ENCODE measurements at places on chromosomes 3 and 15.

DNA sequence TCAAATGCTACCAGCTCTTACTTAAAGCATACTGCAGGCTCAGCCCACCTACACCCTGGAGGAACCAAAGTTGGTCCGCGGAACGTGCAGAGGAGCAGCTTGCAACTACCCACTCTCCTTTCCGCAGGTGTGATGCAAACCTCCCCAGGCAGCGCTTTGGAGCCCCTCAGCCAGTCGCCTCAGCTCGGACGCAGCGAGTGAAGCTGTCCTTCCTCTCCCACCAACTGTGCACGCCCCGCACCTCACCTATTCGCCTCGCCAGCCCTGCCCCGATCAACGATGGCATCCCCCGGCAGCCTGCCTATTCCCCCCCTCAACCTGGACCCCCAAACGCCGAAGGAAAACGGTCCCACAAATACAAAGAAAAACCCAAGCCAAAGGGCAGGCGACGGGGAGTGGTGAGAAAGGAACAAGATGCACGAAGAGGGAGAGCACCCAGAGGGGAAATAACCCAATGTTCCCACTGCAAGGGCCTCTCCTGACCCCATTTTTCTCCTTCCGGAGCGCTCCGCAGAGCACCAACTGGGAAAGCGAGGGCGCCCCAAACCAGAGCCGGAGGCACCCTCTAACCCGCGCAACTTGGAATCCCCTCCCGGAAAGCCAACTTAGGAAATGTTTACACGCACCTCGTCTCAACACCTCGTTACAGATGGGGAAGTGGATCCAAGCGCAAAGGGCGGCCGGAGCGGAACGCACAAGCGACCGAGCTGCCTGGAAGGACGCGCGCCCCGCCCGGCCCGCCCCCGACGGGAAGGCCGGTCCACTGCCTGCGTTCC, 665 bp downstream of the GLB1 start:
- peak; percentile 74 for DNase-seq

- peak; percentile 45 for DNase-seq
Measured at GRCh38 chr3:50297896-50298725, 1.1 kb downstream of the HYAL3 start.

DNA sequence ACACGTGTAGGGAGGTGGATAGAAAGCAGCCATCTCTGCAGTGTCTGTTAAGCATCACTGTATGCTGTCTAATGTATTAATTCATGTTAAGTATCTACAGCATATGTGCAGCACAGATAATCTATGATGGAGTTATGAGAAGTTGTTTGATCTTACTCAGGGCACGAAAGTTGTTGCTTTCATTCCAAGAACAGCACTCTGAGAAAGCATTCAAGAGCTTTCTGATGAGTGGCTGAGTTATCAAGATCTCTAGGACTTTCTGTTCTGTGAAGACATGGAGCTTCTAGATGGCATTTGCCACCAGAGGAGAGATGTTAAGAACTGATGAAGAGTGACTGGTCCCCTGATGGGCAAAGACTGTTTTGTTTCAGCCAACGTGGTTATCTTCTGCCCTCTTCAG, 22.6 kb upstream of the TPRG1 start:
- no peak for DNase-seq

GRCh38 chr3:152259468-152259867, 9.3 kb upstream of the MBNL1 start:
- DNase-seq, result no peak

DNA sequence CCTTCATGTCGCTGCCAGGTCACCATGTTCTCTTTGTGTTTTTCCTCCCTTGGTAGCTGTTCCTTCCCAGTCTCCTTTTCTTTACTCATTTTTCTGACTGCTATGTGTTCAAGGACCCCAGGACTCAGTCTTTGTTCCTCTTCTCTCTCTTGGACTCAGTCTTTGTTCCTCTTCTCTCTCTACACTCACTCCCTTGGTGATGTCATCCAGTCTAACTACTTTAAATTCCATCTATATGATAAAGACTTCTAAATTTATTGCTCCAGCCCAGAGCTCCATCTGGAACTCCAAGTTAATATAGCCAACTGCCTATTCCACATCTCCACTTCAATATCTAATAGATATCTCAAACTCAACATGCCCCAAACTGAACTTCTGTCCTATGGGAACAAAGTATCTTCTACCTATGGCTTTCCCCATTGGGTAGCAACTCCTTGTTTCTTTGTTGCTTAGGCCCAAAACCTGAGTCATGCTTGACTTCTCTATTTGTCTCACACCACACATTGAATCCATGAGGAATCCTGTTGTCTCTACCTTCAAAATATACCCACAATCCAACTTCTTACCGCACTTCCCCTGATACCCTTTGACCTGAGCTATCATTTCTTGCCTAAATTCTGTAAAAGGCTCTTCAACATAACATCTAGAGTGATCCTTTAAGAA, 4.9 kb upstream of the DYNC1LI1 start:
- peak; percentile 67 for DNase-seq

DNA sequence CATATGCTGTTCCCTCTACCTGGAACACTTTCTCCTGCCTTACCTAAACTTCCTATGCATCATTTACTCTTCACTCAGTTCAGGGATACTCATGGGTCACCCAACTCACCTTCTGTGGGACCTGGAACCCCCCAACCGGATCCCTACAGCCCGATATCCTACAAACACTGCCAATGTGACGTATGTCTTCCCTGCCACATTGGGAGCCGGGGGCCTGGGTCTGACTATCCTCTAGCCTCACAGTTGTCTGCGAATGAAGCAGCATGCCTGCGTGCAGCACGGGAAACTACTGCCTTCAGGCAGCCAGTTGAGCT, 405 bp downstream of the NPRL2 start:
- DNase-seq, result no peak

DNA sequence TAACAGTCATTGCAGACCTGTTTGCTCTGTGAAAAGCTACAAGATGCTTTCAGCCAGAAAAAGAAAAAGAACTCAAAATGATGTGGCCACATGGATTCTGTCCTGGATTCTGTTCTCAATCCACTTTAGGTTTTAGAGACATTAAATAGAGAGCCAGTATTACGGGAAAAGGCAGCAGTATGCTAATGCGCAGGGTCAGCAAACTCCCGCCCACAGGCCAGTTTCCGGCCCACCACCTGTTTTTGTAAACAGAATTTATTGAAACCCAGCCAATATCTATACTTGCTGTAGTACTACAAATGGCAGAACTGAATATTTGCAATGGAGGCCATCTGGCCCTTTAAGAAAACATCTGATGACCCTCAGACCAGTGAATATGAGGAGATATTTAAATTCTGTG, 416.1 kb downstream of the ERC2 start:
- no peak for DNase-seq

GRCh38 chr15:56640549-56640948, 92.8 kb downstream of the ZNF280D start:
- DNase-seq, result no peak

- DNase-seq, result no peak
Measured at GRCh38 chr3:17730318-17730967, 12.0 kb downstream of the TBC1D5 start.

DNA sequence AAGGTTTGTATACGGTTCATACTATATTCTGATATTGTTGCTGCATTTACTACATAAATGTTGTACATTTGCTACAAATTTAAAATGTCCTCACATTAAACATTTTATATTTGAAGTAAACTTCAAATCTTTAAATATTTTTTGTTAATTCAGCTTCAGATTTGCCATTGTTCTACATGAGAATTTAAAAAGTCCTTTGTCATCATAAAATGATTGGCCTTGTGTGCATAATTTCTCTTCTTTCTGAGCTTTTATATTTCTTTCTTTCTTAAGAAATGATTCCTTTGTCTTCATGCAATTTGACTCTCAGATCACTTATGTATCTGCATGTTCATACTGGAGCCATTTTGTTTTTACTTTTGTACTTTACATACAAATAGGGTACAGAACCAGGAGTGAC, 28.0 kb downstream of the DNAJC19 start:
- DNase-seq, result no peak

DNA sequence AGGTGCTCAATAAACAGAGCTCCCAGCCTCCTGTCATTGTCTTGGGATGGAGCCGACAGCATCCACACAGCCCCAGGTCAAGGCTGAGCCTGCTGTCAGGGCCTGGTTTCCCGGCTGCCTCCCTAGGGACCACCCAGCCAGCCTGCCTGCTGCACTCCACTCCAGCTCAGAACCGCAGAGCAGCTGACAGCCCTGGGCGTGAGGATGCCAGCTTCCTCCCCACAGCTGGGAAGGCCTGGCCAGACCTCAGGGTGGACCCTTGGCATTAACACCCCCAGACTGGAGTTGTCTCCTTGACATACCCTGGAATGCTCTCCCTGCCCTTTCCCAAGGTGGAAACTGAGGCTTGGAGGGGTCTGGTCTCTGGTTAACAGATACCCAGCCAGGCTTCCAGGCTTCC, 112.0 kb downstream of the WNT7A start:
- no peak for DNase-seq

- DNase-seq, result peak; percentile 59
Measured at GRCh38 chr15:98753726-98754656, 105.7 kb downstream of the IGF1R start.

- DNase-seq, result no peak
Measured at GRCh38 chr15:51580385-51580784, 42.2 kb downstream of the DMXL2 start.

DNA sequence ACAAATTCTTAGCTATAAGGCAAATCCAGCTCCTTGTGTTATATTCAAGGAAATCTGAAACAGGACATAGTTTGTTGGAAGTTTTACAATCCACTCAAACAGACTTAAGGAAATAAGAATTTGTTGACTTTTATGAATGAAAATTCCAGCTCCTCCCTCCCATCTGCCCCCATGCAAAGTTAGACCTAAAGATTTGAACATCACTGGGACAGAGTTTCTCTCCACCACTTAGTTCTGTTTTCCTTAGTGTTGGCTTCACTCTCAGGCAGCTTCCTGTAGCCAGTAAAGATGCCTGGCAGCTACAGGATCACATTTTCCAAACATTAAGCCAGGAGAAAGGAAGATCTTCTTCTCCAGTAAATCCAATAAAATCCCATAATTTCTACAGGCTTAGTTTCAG, 265.0 kb downstream of the TAFA4 start:
- DNase-seq, result no peak

- DNase-seq, result peak; percentile 96
Measured at GRCh38 chr3:147409143-147410115, at the start of gene ZIC1. Gene ZIC1, plus strand, starts transcription at chr3:147409365. Its CDS starts 748 bp downstream, at chr3:147410113.

DNA sequence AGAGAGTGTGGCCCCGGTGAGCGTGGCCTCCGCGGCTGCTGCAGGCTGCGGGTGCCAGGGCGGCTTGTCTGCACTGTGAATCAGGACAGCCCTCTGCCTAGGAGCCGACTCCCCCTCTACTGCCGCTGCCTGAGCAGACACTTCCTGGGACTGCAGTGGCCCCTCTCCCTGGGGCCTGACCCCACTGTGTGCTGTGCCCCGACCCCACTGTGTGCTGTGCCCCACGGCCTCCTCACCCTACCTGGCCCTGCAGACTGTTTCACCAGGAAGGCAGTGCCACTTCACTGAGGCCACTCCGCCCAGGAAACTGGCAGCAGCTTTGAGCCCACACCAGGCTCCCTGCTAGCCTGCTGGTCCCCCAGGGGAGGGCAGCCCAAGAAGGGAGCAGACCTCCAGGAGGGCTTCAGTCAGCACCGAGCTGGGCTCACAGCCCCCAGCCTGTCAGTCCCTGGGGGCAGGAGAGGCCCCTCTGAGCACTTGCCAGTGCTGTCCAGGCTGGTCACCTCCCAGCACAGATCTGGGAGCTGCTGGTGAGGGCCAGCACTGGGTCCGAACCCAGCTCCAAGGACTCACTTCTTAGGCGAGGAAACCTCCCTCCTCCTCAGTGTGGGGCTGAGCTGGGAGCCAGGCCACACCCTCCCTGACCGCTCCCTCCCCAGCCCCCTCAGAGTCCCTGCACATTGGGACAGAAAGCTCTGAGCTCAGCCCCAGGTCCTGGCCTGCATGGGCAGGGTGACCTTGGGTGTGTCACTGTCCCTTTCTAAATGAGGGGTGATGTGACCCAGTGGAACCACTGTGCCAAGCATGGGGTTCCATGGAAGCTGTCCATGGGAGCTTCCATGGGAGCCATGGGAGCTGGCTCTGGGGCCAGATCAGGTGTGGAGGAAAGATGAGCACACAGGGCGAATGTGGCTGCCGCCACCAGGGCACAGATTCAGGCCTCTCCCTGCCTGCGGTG, 56.8 kb downstream of the DNAJB8 start:
- no peak for DNase-seq

DNA sequence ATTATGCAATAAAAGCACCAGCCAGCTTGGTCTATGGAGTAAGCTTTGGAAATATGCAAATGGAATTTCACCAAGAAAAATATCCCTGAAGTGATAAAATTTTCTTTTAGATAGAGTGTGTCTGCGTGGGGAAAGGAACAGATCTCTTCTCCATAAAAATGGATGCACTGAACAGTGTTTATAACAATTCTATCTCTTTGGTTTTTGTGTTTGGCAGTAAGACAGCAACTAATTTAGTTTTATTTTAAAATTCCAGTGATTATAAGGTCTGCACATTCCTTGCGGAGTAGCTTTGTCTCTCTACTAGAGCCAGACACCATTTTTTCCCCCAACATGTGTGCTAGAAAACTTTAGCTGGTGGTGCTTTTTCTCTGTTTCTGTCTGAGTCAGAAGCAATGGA, 712.4 kb downstream of the GRM7 start:
- no peak for DNase-seq

- DNase-seq, result no peak
Measured at GRCh38 chr3:119258915-119259314, 18.2 kb upstream of the B4GALT4 start.

- peak; percentile 20 for DNase-seq
Measured at GRCh38 chr3:51937014-51937413, 4.7 kb downstream of the RRP9 start.

- DNase-seq, result no peak
Measured at GRCh38 chr3:113124256-113124830, 87.0 kb upstream of the BOC start.

- DNase-seq, result peak; percentile 91
Measured at GRCh38 chr3:187741403-187742350, 3.6 kb downstream of the BCL6 start.

GRCh38 chr15:79680720-79681119, 216.1 kb downstream of the MTHFS start:
- DNase-seq, result peak; percentile 87

DNA sequence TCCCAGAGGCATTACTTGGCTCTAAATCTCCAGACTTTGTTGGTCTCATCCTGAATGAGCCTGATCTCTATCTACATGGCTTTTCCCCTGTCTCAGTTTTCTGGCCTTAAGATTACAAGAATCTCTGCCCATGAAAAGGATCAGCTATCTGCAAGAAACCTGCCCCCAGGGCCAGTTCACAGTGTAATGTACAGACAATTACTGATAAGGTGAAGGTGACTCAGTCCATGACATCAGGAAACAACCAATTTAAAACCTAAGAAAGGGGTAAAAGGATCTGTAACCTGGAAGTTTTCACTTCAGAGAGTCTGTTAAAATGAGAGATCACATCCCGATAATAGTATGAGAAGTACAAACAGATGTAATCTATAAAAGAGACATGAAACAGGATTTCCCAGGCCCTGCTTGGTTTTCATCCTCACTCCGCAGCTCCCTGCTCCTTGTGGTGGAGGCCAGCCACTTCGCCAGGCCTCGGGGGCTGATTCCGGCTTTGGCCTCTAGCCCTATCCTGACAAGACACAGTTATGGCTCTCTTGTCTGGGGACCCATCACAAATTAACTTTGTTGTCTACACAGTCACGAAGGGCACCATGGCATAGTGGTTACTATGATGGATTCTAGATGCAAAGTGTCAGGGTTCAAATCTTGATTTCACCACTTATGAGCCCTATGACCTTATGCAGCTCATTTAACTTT, 136.9 kb downstream of the THSD4 start:
- peak; percentile 27 for DNase-seq

All from GM23248 (cell line).